Peyer's patch (tissue), 4 donors: ENCODE measurements at places on chromosomes 16 and 17. TPM values are rescaled to one million over a fixed set of nuclear protein-coding genes. Genes with fewer than 3 reads are reported as not detected.

DNA sequence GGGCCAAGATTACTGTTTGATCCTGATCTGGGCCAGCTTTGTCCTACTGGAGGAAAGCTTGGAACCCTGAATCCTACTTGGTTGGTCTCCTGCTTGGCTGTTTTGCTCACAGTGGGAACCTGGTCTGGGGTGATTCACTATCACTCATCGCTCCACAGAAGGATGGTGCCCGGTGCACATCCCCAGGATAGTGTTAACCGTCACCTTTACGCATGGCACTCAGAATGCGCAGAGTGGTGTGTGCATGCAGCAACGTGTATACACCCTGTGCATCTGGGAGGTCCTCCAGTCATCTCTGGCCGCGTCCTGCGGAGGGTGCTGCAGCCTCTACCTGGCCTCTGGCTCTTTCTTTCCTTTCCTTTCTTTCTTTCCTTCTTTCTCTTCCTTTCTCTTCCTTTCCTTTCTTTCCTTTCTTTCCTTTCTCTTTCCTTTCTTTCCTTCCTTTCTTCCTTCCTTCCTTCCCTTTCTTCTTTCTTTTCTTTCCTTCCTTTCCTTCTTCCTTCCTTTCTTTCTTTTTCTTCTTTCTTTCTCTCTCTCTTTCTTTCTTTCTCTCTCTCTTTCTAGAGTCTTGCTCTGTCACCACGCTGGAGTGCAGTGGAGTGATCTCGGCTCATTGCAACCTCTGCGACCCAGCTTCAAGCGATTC lies 13.1 kb downstream of the SOCS3 start:
- DNase-seq = no peak

GRCh38 chr16:12546918-12547607 lies 256.6 kb downstream of the CPPED1 start:
- no peak for DNase-seq

GRCh38 chr17:7703584-7704479 lies 1.2 kb upstream of the EFNB3 start:
- peak; percentile 47 for DNase-seq

DNA sequence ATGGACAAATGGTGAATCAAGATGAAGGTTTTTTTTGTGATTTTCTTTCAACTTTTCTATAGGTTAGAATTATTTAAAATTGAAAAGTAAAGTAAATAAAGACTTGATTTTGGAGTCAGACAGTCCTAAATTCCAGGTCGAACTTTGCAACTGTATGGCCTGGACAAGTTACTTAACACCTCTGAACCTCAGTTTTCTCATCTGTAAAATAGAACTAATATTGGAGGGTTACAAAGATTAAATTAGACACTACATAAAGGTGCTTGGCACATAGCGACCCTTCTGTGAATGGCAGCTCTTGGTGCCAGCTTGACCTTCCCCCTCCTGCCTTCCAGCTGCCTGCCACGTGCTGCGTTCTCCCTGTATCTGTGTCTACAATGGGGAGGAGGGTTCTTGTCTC lies 3.0 kb downstream of the RSAD1 start:
- no peak for DNase-seq

CDH8 gene
- not detected for total RNA-seq

OR1E1 gene
- total RNA-seq = not detected

GUCY2D gene
- not detected for total RNA-seq
